ENCODE measurements at places on chromosomes 12 and 14. TPM values are rescaled to one million over a fixed set of nuclear protein-coding genes. Genes with fewer than 3 reads are reported as not detected.

Gene ZDHHC22
- 0.21 TPM for total RNA-seq

Gene WDR20
- total RNA-seq: 22.3 TPM

Gene BBOF1
- 5.5 TPM for total RNA-seq

Gene TSPAN8
- not detected for total RNA-seq

Gene NANOG
- not detected for total RNA-seq

Gene CFAP54
- total RNA-seq: 0.59 TPM

Gene FITM1
- 0.13 TPM for total RNA-seq

Gene GPD1
- 0.14 TPM for total RNA-seq

Gene ACADS
- 12.5 TPM for total RNA-seq

Gene RDH12
- total RNA-seq: not detected

Gene GPRC5D
- total RNA-seq: not detected

Gene TAS2R14
- total RNA-seq: 0.70 TPM

Gene KRT6B
- not detected for total RNA-seq

Gene LTB4R
- total RNA-seq: 5.9 TPM

Gene AQP6
- not detected for total RNA-seq

Gene OR11H6
- not detected for total RNA-seq

Gene HELB
- 0.80 TPM for total RNA-seq

Gene PRR4
- 0.76 TPM for total RNA-seq

Gene EFS
- not detected for total RNA-seq

Gene FGF23
- not detected for total RNA-seq

Gene PKP2
- 5.7 TPM for total RNA-seq

Gene KCNA1
- not detected for total RNA-seq

Gene LRP10
- 74.1 TPM for total RNA-seq

Gene TRAF3
- 19.7 TPM for total RNA-seq

Gene MMP19
- total RNA-seq: 0.28 TPM

Gene NDRG2
- total RNA-seq: 2.2 TPM

Gene LTB4R2
- total RNA-seq: 2.1 TPM

Gene MYO1H
- not detected for total RNA-seq

Gene REC8
- total RNA-seq: 4.3 TPM

Gene IAPP
- not detected for total RNA-seq

Gene MYF6
- not detected for total RNA-seq

Gene ACOT4
- total RNA-seq: 1.9 TPM

Gene PAPOLA
- 77.2 TPM for total RNA-seq

Gene LRP1-AS
- total RNA-seq: not detected

Gene COX8C
- total RNA-seq: not detected

Gene VWF
- total RNA-seq: 0.17 TPM

Gene OTOGL
- total RNA-seq: not detected

Gene SLC5A8
- total RNA-seq: not detected
